ENCODE measurements at places on chromosomes 13 and 19.

DNA sequence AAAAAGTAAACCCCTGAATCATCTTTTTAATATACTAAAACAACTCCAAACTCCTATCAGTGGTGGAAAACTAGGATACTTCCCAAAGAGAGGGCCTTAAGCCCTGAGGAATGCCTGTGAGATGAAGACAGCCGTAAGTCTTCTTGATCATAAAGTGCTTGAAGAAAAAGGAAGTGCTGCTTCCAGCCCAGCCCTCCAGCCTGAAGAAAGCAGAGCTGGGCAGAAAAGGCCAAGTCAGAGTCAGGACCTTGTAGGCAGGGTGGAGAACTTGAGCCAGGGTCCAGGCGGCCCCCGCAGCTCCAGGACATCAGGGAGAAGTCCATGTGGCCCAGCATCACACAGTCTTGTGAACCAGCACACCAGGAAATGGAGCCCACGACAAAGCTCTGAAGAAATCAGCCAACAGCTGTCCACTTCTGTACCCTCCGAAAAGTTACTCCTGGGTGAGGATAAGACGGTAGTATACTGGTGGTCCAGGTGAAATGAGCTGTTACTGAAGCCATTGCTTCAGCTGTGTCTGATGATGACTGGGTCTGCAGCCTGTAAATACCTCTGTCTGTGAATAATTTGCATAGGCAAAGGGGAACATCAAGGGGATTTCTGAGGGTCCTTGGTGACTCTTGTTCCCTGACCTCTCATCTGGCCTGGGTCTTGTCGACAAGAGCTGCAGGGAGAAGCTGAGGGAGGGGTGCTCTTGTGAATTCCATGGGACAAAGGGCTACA is 18.7 kb upstream of the CRYL1 start:
- no peak for DNase-seq

DNA sequence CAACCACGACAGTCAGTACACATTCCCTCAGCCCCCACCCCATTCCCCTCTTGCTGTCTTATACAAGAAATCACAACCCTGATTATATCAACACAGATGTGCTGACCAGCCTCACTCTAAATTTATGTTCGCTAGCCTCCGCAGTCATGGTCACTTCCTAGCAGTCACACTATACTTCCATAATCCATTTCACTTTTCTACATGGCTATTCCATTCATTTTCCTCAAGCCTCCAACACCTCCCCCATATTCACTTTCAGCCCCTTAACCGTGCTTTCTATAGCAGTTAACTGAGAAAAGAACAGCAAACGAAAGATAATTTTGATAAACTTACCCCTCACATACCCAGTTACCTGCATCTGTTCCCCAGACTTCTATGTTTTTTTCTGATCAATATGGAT is 8.4 kb downstream of the LSM14A start:
- DNase-seq, result no peak

- no peak for DNase-seq
Observed at GRCh38 chr13:63696055-63696454, 2280.4 kb upstream of the PCDH20 start.

GRCh38 chr13:26663791-26664190 is 96.8 kb downstream of the GPR12 start:
- no peak for DNase-seq

DNA sequence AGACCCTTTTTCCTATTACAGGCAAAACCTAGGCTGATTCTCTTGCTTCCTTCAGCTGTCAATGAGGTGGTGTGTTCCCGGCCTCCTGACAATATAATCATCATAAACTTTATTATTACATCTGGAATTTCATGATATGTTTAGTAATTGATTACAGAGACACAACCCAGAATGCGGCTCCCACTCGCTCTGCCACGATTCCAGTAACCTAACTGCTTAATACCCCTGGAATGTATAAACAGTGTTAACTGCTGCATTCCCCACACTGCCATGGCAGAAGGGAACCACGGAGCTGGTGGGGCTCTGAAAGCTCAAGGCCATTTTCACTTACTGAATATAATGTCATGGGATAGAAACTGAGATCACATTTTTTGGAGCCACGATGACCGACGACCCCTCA is 17.1 kb downstream of the TSHZ3 start:
- DNase-seq, result no peak

DNA sequence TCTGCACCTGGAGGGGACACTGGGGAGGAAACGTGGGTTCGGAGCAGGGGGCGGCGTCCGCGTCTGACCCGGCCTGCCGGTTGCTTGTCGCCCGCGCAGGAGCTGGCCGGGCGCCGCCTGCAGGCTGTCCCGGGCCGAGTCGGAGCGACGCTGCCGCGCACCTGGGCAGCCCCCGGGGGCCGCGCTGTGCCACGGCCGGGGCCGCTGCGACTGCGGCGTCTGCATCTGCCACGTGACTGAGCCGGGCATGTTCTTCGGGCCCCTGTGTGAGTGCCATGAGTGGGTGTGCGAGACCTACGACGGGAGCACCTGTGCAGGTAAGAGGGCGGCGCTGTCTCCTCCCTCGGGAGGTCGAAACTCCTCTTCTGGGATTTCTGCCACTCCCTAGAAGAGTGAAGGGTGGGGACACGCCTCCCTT is 1.3 kb downstream of the ITGBL1 start:
- no peak for DNase-seq

- no peak for DNase-seq
Observed at GRCh38 chr19:5259750-5260149, 80.9 kb downstream of the PTPRS start.

DNA sequence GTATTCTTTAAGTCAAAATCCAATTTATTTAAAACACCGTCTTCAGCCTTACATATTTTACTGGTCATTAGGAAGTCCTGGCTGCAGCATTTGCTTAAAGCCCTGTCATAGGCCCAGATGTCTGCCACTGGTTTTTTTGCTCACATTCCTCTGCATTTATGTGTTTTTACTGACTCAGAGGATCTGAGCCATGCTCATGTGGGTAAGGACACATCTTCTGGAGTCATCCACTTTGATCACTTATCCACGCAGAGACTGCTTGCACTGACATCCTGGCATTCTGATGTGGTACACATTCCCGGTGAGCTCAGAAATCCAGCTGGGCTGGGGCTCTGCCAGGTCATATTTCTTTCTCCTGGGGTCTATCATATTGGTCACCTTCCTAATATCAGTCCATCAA is 531.7 kb upstream of the ARGLU1 start:
- no peak for DNase-seq

Measured in NT2/D1 (cell line).